CD4-positive, alpha-beta T cell treated with Interleukin-15 for 1 hour (primary cell): ENCODE measurements at places on chromosomes 5 and 9.

DNA sequence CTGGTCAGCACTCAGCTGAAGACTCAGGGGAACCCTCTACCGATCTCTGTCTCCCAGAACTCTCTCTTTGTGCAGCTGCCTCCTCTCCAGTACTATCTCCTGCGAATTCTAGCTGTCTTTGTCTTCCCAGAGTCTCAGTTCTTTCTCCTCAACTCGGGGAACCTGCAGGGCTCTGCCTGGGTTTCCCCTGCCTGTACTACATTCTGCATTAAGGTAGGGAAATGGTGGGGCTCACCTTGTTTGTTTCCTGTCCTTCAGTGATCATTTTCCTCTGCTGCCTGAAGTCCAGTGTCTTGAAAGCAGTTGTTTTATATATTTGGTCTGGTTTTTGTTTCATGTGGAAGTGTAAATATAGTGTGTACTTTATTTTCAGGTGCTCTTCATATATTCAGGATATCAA, 43.1 kb upstream of the IGFBPL1 start:
- DNase-seq, result no peak

- no peak for DNase-seq
Observed at GRCh38 chr9:79817438-79818004, 245.8 kb downstream of the TLE4 start.

DNA sequence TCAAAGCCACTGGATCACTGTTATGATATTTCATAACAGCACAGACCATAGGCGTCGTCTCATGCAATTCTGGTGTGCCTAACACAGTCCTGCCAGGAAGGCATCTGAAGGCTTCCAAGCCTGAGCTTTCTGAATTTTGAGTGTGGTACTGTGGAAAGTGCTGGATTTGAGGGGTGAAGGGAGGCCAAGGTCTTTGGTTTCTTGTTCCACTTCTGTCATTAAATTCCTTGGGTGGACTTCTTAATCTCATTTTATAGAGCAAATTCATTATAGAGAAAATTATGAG, 441.3 kb upstream of the PIK3R1 start:
- DNase-seq, result no peak

DNA sequence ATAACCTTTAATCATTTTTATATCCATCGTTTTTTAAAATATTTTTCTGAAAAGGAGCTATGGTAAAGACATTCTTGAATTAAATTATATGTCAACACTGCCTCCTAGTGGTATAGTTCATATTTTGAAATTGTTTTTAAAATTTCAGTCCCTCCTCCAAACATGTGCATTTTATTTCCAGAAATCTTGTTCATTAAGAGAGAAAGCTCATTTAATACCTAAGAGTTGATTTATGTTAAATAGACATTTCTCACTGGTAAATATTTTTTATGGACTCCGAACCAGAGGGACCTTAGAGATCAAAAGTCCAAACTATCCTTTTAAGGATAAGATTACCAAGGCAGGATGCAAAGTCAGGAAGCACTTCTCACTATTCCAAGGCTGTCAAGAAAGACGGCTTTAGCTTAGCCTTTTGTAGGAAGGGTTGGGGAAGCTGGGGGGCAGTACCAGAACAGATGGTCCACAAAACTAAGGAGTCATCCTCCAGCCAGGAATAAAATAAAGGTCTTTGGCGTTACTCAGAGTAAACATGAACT, 21.6 kb downstream of the BHMT start:
- DNase-seq, result no peak

- no peak for DNase-seq
Observed at GRCh38 chr9:107175041-107175440, 108.0 kb upstream of the RAD23B start.

DNA sequence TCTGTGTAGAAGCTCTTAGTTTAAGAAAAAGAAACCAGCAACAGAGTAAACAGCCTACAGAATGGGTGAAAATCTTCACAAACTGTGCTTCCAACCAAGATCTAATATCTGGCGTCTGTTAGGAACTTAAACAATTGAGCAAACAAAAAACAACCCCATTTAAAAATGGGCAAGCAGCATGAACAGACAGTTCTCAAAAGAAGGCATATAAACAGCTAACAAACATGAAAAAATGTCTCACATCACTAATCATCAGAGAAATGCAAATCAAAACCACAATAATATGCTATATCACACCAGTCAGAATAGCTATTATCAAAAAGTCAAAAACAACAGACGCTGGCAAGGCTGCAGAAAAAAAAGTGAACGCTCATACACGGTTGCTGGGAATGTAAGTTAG, 83.7 kb upstream of the CCDC152 start:
- no peak for DNase-seq

DNA sequence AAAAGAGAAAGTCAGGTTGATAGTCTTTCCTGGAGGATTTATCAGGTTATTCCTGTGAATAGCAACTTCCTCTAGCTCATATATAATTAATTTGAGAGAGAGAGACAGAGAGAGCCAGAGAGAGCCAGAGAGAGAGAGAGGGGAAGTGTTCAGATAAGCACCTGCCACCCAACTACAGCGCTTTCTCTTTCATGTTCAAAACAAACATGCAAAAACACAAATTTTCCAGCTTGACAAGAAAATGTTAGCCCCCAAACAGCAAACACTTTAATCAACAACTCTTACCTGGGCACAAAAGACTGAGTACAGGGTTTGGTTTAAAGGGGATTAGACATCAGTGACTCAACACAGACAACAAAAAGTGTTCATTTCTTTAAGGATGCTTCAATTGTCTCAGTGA, 61.7 kb upstream of the PLPP6 start:
- no peak for DNase-seq

GRCh38 chr5:14463629-14464028, 118.0 kb upstream of the OTULINL start:
- peak; percentile 55 for DNase-seq

DNA sequence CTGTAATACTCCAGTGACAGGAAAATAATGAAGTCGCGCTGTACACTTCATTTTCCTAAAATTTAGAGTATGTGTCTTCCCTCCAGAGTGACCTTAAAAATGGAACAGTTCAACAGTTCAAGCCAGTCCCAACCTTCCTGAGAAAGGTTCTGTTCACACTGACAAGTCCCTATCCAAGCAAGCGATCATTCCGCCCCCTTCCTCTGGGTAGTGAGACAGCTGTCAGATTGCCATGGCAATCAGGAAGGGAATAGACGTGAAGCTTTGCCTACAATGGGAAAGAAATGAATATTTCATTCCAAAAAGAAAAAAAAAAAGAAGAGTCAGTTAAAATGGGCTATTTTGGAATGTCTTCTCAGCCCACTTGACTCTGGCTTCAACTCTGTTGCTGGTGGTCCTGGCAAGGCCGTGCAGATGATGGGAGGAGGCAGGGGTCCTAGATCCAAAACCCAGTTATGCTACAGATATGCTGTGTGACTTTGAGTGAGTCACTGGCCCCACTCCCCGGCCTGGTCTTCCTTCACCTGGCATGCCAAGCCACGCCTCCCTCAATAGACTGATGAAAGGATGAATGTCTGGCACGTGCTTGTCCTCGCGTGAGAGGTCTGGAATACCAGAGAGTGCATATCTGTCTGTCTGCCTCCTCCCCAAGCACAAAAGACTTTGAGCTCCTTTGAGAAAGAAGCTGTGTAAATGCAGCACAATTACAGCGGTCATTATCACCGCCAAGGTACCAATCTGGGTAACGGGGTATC, 165.8 kb upstream of the WWC1 start:
- DNase-seq, result no peak

- DNase-seq, result no peak
Observed at GRCh38 chr5:109191153-109191558, 218.6 kb downstream of the PJA2 start.

GRCh38 chr5:154676508-154676907, 78.7 kb upstream of the LARP1 start:
- no peak for DNase-seq

GRCh38 chr5:122130152-122130551, 806 bp downstream of the ZNF474 start:
- no peak for DNase-seq

DNA sequence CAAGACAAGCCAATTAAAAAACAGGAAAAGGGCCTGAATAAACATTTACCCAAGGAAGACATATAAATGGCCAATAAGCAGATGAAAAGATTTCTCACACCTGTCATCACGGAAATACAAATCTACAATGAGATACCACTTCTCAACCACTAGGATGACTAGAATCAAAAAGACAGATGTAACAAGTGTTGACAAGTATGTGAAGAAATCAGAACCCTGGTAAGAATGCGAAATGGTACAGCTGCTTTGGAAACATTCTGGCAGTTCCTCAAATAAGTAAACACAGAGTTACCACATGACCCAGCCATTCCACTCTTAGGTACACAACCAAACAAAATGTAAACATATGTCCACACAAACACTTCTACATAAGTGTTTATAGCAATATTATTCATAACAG, 32.5 kb downstream of the LEAP2 start:
- DNase-seq, result no peak

DNA sequence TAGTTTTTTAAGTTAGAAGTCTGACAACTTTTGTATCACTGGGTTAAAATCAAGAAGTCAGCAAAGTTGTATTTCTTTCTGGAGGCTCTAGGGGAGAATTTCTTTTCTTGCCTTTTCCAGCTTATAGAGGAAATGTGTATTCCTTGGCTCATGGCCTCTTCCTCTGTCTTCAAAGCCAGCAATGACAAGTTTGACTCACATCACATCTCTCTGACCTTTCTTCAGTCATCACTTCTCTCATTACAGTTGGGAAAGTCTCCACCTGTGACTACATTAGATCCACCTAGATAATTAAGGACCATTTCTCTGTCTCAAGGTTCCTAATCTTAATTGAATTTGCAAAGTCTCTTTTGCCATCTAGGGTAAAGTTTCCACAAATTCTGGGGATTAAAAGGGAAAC, 339.9 kb downstream of the TENT4A start:
- DNase-seq, result no peak

DNA sequence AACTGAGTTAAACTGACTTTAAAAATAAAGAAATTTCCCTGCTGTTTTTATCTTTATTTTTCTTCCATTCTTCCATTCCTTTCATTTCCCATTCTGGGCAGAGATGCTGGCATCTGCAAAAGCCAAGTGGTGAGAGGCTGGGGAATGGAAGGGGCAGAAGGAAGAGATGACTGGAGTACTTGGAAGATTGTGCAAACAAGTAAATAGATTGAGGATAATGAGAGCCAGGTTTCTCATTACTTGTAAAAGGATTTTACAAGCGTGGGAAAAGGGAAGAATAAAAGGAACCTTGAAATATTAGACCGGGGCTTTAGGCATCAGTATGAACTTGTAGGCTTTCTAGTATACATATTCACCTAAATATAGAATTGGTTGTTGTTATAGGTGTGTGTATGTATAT, 341.2 kb downstream of the CAAP1 start:
- DNase-seq, result no peak

- no peak for DNase-seq
Observed at GRCh38 chr9:77544546-77544945, 103.6 kb downstream of the GNA14 start.

GRCh38 chr9:1267141-1267570, 217.0 kb downstream of the DMRT2 start:
- no peak for DNase-seq

GRCh38 chr9:74951107-74951720, 1.5 kb downstream of the C9orf40 start:
- no peak for DNase-seq

- no peak for DNase-seq
Observed at GRCh38 chr9:127316586-127317323, 52.2 kb downstream of the GARNL3 start.

GRCh38 chr5:105238561-105238960, 1676.0 kb upstream of the NUDT12 start:
- DNase-seq, result no peak
